Prostate gland (tissue), 2 donors: ENCODE measurements at places on chromosomes 6 and 20. TPM values are rescaled to one million over a fixed set of nuclear protein-coding genes. Genes with fewer than 3 reads are reported as not detected.

The NFATC2 gene
- 4.3 TPM for total RNA-seq

The NMBR gene
- not detected for total RNA-seq

The CDH4 gene
- total RNA-seq = 0.05 TPM

DNA sequence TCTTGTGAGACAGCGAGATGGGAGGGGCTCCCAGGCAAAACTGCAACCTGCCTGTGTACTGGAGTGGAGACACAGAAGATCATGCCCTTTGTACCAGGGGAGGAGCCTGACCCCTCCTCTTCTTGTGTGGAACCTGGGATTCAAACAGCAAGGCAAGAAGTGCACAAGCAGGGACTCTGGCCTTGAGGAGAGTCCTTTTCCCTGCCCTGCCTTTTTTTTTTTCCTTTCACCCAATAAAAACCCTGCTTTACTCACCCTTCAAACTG, 251.8 kb upstream of the OPRM1 start:
- DNase-seq = no peak

GRCh38 chr20:32116079-32116521, 6.6 kb downstream of the TM9SF4 start:
- DNase-seq = no peak
